NCI-H446 (cell line): ENCODE measurements at places on chromosomes 5 and 9.

- DNase-seq = no peak
These were observed 561.1 kb downstream of the EBF1 start for GRCh38 chr5:158538506-158539074.

DNA sequence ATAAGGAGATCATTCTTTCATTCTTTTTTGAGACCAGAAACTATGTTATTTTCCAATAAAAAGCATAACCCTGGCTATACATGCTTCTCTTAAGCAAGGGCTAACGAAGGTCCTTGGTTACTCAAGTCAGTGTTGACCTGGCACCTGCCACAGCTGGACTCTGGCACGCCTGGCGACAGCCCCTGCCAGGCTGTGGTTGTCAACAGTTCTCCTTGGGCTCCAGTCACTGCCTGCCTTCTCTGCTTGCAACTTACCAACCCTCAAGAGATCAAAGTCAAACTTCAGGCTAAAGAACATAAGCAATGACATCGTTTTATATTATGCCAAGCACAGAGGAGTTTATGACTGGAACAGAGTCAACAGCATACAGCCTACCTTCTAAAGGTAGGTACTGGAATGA lies 61.4 kb upstream of the TBC1D9B start:
- no peak for DNase-seq

GRCh38 chr9:130208600-130209347 lies 36.6 kb downstream of the NCS1 start:
- DNase-seq = no peak

- DNase-seq = peak; percentile 86
These were observed at the start of gene FREM1 for GRCh38 chr9:14909961-14910805. Gene FREM1, minus strand, starts transcription at chr9:14910428. Its CDS starts 41,451 bp downstream, at chr9:14868977.

DNA sequence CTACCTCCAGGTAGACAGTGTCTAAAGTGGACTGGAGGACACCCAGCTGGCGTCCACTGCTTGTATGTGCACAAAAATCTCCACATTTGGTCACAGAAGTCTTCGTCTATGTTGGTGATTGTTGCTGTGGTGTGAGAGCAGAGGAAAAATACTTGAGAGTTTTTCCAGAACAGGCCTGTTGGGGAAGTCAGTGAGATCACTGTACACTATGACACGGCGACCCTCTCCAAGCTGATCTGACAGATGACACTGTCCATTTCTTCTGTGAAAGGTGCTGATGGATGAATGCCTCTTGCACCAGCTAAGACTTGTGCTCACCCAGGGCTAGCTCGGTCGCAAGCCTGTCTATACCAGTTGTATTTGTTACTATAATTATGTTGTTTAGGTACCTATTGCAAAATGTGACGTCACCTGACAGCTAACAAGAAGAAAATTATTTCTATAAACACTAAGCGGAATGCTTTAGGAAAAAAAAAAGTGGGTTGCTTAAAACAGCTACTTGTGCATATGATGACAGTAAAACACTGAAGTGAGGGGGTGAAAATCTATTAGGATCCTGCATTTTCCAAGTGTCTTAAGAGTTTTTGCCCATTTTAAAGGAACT lies 142.3 kb downstream of the ROR2 start:
- no peak for DNase-seq

DNA sequence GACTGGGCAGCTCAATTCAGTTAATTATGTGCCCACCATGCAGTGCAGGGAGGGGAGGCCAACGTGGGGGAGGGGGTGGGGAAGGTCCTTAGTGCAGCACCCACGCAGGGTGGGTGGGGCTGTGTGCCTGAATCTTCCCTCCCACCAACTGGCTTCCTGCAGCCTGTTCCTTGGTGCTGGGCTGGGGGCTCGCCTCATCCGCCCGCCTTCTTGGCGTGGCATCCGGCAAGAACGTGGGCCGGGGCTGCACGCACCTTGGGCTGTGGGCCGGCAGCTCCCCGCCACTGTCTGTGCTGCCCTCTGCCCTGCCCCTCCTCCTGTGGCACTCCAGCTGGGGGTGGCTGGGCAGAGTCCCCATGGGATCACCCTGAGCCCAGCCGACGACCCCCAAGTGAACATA lies 19.6 kb upstream of the RALGDS start:
- DNase-seq = no peak

DNA sequence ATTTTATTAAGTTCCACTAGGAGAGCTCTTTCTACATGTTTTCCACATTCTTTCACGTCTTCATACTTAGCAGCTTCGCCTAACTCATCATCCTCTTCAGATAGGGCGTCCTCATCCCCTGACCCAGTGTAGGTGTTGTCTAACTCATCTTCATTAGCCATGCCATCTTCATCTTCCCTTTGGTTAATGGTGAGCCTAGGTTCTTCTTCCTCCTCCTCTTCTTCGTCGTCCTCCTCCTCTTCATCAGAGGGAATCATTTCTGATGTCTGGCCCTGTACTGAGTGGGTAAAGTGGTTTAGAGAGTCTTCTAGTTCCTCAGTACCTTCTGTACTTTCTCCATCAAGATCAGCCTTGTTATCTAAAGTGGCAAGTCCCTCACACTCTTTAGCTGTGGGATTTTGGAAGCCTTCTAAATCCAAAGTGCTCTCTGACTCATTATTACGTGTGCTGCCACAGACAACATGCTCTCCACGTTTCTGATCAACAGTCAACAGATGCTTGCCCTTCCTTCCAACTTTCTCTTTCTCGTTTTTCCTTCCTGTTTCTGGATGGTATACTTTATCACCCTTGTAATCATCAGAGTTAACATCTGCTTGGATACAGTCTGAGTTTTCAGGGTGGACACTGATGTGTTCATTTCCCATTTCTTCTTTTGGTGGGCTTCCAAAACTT lies 31.1 kb downstream of the TUT7 start:
- DNase-seq = no peak

GRCh38 chr9:114055061-114055460 lies 23.0 kb downstream of the AMBP start:
- DNase-seq = no peak

DNA sequence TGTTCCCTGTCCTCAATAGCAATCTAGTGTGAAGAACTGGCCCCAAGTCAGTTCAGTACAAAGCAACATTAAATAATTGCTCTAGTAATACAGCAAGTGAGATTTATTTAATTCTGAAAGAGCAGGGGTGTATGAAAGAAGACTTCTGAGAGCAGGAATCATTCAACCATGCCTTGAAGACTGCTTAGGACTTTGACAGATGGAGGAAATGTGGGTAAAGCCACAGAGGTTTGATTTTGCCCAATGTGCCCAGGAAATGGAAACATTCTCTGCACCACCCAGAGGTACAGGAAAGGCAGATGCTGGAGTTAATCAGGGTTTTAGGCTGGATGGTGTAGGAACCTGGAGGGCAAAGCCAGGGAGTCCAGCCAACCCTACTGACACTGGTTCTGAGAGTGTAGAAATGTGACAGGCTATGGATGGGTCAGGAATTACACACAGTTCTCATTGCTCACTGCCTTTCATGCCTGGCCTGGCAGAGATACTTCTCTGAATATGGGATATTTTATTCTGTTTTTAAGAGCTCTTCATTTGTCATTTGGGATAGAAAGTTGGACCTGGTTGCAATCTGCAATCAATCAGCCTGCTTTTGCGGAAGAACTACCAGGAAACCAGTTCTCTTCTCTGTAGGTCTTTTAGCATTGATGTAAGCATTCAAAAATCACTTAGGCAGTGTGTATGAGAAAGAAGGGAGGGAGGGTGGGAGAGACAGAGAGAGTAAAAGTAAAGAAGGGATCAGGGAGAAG lies 88.3 kb downstream of the BRINP1 start:
- DNase-seq = peak; percentile 57
